ENCODE measurements at places on chromosomes 5 and 9.

DNA sequence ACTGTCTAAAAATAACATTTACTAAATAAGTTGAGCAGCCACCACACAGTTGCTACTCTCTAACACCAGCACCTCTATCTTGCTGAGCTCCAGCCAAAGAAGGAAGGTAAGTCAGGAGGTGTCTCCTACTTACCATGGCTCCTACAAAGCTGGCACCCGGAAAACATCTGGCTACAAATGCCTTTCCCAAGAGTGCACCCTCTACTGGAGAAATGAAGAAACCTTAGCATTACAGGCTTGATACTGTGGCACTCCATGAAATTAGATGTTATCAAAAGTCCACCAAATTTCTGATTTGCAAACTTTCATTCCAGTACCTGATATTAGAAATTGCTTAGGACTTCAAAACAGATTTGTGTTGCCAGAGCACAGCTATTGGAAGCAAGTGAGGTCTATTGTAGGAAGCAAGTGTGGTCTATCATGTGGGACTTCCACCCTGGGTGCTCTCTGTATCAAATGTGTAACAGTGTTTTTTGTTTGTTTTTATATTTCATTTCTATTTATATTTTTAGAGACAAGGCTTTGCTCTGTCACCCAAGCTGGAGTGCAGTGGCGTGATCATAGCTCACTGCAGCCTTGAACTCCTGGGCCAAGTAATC, 25.7 kb upstream of the RFK start:
- no peak for DNase-seq

- no peak for DNase-seq
Observed at GRCh38 chr9:86020731-86021130, 78.6 kb downstream of the GOLM1 start.

GRCh38 chr9:92140754-92141143, 25.5 kb upstream of the SPTLC1 start:
- DNase-seq: no peak

DNA sequence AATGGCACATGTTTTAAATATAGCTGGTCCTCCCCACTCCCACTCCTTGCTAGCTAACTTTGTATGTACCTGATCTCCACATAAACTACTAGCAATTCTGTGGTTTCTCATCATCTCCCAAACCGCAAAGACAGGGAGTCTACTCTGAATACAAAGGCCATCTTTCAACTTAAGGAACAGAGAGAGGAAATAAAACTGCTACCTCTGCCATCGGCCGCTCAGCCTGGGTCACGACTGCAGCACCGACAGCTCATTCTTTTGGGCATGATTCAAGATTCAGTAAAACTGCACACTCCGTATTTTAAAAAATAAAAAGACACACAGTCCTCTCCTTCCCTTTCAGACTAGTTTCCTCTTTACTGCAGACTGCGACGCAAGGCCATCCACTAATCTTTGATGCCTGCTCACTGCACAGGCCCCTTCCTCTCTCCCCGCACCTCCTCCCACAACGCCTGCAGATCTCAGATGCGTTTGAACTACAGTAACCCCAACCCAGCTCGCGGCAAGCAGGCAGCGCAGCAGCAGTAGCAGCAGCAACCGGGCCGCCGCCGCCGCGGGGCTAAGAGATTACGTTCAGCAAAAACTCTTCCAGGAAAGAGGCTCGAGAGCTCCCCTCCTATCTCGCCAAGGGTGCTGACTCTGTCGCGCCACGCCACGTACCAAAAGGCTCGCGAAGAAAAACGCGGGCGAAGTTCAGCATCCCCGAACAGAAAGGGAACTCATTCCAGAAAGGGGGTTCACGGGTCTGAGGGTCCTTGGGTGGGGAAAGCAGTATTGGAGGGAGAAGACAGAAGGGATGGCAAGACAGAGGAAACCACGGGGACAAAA, 1.5 kb downstream of the RNF145 start:
- peak; percentile 69 for DNase-seq

DNA sequence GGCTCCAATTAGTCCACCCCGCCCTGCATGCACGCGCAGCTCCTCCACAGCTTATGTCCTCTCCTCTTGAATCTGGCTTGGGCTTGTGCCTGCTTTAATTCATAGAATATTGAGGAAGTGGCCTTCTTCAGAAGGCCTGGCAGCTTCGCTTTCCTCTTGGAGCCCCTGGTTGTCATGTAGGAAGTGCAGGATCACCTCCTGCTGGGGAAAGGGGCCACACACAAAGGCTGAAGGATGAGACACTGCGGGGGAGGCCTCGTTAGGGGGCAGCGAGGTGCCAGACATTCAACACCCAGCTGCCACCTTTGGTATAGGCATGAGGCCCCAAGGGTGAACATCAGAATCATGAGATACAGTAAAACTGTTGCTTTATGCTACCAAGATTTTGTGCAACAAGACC, 2.7 kb upstream of the CNOT6 start:
- no peak for DNase-seq

DNA sequence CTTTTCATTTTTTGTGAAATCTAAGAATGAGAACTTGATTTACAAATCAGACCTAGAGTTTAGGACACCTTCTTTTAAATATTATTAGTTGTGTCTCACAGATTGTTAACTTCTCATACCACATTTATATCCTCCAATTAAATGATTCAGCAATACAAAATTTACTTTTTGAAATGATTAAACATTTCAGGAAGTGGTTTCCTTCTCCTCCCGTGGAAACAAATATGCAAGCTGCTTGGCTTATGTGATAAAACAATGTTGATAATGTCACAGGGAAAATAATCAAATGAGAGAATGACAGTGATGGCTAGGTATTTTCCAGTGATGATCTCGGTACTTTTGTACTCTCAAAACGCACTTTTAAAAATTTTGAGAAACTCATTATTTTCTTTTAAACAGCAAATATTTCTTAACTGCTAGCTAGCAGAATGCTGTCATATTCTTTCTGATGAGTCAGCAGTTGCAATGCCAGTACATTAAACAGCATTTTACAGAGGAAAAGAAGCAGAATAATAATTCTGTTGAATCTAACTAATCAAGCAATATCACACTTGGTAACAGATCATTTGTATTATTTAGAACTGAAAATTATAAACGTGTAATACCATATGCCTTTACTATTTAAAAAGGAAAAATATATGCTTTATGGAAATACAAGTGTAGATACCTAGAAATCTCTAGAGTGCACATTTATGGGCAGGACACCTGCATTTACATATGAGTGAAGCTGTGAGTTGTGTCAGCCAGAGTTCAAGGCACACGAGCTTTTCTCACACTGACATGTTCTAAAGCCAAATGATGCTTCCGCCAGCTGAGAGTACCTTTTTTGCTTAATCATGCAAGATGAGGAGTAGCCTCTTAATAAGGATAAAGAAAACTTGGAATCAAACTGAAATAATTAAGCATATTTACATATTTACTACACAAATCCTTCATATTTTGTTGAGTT, 53.6 kb upstream of the CDH18 start:
- no peak for DNase-seq

GRCh38 chr9:33795819-33796218, 458 bp downstream of the PRSS3 start:
- no peak for DNase-seq

DNA sequence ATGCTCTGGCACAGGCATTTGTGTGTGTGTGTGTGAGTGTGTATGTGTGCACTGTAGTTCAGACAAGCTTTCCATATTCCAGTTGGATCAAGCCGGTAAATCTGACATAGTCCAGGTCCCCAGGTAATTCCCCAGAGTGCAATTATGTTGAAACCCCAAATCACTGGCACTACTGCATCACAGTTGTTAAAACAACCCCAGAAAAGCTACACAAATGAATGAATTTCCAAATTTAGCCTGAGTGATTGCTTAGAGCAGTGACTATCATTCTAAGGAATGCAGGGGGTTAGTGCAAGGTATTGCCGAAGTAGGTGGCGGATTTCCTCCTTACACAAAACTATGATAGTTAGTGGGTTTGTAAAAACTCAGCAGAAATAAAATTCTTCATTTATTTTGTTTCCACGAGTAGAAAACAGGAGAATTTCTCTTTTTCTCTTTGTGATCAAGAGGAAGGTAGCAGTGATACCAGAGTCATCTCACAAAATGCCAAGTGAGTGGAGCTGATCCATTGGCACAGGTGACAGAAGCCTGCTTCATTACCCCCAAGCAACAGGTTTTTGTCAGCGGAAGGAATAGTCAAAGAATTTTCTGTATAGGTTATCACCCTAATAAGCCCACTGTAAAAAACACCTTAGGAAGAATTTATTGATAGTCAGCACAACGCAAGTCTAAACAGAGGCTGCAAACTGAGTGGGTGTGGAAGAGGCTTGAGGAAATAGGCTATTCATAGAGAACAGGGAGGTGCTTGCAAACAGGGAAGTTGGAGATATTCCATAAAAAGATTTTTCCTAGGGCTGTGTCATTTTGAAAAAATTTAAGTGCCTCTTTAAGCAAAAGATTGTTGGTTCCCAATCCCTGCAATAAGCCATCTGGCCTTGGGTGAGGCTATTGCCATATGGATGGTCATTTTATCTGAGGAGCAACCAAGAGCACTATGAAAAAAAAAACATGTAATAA, 385.1 kb downstream of the CHSY3 start:
- DNase-seq: no peak

DNA sequence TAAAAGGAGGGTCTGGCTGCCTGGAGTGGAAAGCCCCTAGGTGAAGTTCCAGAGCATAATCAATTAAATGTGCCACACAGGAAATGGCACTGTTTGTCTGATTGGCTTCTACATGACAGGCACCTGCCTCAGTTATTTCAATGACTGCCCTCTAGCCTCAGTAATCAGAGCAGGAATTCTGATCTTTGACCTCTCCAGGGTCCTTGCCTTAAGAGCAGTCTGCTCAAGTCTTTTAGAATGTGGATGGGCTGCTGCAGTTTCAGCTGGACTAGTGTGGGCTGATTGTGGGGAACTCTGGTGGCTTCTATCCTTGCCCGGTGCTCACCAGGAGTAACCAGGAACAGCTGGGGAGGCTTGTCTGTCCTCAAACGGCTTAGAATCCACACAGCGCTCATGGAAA, 98.9 kb downstream of the LIX1 start:
- DNase-seq: no peak

GRCh38 chr5:118405650-118406061, 582.7 kb downstream of the DTWD2 start:
- no peak for DNase-seq

DNA sequence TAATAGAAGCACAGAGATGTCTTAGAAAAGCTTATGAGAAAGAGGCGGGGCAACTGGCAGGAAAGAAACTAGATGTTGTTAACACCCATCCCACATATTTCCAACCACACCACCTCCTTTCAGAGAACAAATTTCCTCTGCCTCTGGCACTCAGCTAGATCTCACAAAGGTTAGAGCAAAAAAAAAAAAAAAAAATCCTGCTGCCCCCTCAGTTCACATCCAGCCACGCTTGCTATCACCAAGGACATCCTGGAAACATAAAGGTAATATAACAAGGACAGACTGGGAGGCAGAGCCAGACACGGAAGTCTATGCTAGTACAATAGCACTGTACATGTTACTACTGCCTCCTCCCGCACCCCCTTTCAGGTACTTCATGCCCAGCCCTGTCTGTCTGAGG, 238.0 kb upstream of the PTGER4 start:
- peak; percentile 45 for DNase-seq

DNA sequence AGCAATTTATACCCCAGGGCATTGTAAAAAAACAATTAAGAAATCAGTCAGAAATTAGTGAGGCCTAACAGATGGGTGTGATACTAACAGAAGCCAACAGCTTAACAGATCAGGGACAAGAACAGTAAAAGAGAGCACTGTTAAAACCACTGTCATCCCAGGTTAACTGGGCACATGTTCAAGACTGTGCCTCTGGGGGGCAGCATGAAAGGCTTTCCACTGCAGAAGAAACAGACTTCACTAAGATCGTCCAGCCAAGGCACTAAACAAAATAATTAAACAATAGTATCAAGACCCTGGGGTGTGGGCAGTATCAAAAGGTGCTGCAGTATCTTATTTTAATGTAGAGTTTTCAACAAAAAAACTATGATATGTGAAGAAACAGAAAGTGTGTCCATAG, 43.5 kb downstream of the FBN2 start:
- DNase-seq: no peak

DNA sequence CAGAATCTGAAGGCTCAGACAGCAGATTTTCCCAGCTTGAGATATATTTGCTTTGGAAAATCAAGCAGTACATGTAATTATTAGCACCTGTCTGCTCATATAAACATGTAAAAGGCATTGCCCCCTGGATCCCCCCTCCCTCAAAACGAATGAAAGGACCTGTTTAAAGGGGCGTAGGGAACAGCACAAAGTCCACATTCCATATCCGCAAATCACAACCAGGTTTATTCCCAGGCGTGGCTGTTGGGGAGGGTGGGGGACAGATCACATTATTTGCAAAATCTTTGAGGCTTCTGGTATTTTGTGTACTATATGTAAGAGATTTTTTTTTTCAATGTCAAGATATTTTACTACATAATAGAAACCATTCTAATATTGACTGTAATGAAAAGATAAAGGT, 8.7 kb upstream of the MRPS2 start:
- no peak for DNase-seq

DNA sequence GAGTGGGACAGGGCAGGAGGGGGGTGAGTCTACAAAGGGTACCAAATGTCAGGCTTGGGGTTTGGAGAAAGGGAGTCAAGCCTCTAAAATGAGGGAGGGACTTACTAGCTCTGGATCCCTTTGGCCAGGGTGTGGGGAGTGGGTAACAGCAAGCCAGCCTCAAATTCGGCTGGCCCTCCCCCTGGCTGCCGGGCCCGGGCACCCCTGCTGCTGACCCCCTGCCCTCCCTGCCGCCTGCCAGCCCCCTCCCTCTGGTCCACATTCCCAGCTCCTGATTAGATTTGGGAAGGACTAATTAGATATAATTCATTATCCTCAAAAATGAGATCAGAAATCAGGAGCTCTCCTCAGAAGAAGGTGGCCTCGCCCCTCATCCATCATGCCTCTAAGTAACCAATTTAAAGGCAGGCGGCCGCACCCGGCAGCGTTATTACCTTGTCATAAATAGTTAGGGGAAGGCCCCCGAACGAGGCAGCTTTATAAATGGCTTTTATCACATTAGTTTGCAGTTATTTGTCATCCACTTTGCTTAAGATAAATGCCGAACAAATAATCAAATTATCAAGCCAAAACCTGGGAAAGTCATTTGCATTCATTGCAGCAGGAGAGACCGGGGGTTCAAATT, 44.6 kb downstream of the LMX1B start:
- DNase-seq: no peak

DNA sequence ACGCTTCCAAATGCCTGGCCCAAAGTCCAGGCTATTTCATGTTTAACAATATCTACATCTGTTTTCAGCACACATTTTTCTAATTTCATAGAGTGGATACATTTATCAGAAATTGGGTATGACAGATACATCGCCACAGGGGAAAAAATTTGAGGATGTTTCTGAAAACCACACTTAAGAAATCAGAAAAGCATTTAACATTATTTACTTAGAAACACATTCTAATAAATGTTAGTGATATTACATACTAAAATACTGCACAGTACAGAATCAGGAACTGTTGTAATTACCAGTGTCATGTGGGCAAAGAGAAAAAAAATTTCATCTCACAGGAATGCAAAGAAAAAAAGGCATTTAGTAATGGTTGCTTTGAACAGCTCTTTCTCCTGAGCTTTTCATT, 310.5 kb upstream of the KIF2A start:
- no peak for DNase-seq

DNA sequence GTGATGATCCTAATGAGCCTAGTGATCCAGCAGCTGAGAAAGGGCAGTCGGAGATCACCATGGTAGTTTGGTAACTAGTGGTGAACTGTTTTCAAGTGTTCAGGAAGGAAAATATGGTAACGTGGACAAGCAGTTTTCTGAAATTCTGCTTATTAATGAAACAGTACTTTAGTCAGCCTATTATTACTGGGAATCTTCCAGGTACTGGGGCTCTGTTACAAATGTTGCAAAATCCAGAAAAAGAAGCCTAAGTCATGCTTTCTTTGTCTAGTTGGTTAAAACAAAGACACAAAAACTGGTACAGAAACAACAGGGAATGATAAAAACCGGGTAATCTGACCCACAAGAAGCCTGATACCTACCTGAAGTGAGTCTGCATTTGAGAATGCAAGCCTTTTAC, 18.2 kb downstream of the TTC23L start:
- DNase-seq: no peak

All from CD8-positive, alpha-beta memory T cell (primary cell).